ENCODE measurements at places on chromosomes 5 and 9. TPM values are rescaled to one million over a fixed set of nuclear protein-coding genes. Genes with fewer than 3 reads are reported as not detected.

DNA sequence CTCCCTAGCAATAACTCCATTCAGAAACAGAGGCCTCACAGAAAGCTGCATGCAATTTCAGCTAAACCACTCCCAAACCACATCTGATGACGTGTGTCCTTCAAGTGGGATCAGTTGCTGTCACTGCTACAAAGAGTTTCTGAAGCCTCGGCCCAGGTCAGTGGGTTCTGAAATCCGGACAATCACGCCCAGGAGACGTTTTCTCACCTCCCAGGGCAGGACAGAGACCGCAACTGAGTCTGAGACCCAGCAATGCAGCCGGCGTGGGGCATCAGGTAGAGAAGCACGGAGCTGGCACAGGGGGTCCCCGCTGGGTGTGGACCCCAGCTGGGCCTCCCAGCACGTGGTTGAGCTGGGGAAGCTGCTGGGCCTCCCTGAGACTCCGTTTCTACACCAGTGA is 2.6 kb upstream of the UBE2QL1 start:
- no peak overlapping the region for H3K4me3 ChIP-seq
- no peaks in the 10 kb centered on the region for H3K4me1 ChIP-seq
- H3K36me3 ChIP-seq = no peaks in the 10 kb centered on the region
- no peaks in the 10 kb centered on the region for H3K27me3 ChIP-seq

- no peak for DNase-seq
- no peaks in the 10 kb centered on the region for H3K4me1 ChIP-seq
- H3K27me3 ChIP-seq = no peaks in the 10 kb centered on the region
- no peaks in the 10 kb centered on the region for H3K36me3 ChIP-seq
These were observed 104.3 kb upstream of the MAP3K1 start for GRCh38 chr5:56710826-56711590.

The PCDHA12 gene
- total RNA-seq = 0.48 TPM

The C5orf47 gene
- not detected for total RNA-seq

The PCDHGB6 gene
- 10.8 TPM for total RNA-seq
